ENCODE measurements at places on chromosomes 7 and 10. TPM values are rescaled to one million over a fixed set of nuclear protein-coding genes. Genes with fewer than 3 reads are reported as not detected.

Gene OPTN
- 121 TPM for total RNA-seq

Gene C7orf57
- total RNA-seq, result under 0.01 TPM

Gene CFAP46
- total RNA-seq, result 1.4 TPM

Gene PDE1C
- total RNA-seq, result 23.3 TPM

Gene MTURN
- 25.4 TPM for total RNA-seq

Gene OR13A1
- total RNA-seq, result not detected

Gene SYCE1
- not detected for total RNA-seq

Gene SAMD9
- 32.9 TPM for total RNA-seq

Gene TMEM213
- not detected for total RNA-seq

Gene HABP2
- total RNA-seq, result not detected

Gene RFC2
- total RNA-seq, result 14.4 TPM

Gene NRAP
- total RNA-seq, result 0.13 TPM

Gene SPDYE2B
- not detected for total RNA-seq

Gene HSPA12A
- total RNA-seq, result 13.9 TPM

Gene DYNC1I1
- 3.5 TPM for total RNA-seq

Gene PIP
- total RNA-seq, result not detected

Data from articular chondrocyte of knee joint (primary cell).